ENCODE measurements at places on chromosomes 3 and 15.

- no peak for DNase-seq
These were observed 146.6 kb downstream of the TBL1XR1 start for GRCh38 chr3:177050501-177051237.

- no peak for DNase-seq
These were observed 424.3 kb upstream of the CBLB start for GRCh38 chr3:106293161-106293560.

GRCh38 chr15:52805351-52806283 lies 15.5 kb upstream of the ONECUT1 start:
- DNase-seq: no peak

- no peak for DNase-seq
These were observed 133.3 kb downstream of the TBC1D2B start for GRCh38 chr15:77944002-77944867.

GRCh38 chr3:52533623-52534280 lies at the start of gene NT5DC2:
Gene NT5DC2 (minus strand): TSS chr3:52533857. CDS start chr3:52533737, 120 bp downstream.
- peak; percentile 28 for DNase-seq

DNA sequence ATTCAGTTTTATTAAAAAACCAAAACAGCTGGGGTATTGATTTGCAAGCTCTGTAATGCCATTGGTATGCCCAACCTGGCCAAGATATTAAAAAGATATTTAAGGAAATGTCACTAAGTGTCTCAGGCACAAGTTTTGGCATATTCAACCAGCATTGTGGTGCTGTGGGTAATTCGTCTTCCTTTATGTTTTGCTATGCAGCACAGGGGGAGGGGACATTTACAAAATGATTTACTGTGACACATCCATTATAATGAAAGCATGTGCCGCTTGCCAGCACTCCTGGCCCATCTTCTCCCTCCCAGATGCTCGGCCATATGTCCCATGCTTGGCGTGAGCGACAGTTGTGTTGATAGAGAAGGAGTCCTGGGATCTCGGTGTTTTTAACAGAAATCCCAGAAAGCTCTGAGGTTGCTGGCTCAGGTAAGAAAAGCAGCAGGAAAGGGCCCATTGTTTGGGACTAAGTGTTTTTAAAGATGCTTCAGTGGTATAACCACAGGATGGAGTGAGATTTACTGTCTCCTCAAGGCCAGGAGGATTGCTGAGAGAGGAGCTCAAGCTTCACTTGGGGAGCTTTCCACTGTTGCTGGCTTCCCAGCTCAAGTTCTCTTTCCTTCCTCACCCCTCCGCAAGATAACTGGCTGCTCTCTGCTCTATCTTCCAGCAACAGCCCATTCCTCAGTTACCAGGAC lies 158.2 kb upstream of the TSC22D2 start:
- DNase-seq: no peak

DNA sequence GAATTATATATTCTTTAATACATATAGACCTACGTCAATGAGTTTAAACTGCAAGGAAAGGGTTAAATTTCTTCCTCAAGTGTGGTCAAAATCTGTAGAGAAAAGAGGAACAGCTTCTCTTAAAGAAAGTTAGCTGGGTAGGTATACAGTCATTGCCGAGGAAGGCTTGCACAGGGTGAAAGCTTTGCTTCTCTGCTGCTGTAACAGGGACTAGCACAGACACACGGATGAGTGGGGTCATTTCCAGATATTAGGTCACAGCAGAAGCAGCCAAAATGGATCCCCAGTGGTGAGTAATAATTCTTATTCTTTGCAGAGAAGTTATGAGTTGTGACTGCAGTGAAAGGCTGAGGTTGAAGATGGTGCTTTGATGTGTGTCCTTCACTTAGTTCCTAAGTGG lies at the start of gene CD86:
Gene CD86, plus strand, starts transcription at position 148 of the 400 bp plus-strand sequence. Its CDS starts 128 bp downstream, at position 276.
- no peak for DNase-seq

DNA sequence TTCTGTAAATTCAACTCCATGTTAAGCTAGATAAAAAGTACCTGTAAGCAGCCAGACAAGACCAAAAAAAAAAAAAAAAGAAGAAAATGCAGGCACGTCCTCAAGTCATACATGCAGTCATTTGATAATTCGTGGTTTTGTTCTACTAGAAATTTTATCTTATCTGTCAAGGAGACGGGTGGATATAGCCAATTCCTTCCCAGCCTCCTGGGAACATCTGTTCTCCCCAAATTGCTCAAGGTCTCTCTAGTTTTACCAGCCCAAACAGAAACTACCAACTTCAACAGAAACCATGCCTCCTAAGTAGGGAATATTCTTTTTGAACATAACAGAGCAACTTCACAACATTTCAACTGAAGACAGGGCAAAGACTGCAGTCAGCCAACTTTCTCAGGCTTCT lies 19.5 kb downstream of the RYK start:
- DNase-seq: no peak

DNA sequence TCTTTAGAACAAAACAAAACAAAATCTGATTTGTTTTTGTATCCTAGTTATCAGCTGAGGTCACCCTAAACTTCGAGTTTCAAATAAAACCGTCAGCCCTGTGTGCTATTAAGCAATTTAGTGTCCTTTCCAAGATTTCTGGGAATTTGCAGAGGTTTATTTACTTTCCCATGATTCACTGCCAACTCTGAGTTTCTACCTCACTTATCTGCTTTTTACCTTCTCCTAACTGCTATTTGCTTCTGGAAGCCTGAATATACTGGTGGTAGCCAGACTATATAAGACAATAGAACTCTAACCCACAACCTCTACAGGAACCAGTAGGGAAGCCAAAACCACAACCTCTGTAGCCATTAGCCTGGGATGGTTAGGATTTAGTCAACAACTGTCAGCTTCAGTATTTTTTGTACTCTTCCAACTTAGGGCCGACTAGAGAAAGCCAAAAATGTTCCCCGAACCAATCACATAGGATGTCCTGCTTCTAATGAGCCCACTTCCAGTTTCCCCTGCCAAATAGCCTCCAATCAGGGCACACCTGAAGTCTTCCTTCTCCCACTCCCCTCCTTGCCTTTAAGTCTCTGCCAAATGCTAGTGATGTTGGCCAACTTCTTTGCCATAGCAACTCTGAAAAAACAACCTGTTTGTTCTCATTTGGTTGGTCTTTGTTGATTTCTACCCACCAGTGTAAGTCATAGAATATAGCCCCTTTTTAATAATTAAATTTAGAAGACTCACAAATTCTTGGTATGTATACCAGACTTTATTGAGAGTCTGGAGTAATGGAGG lies 273.1 kb downstream of the ULK4 start:
- no peak for DNase-seq

GRCh38 chr3:54008099-54008498 lies 114.3 kb upstream of the CACNA2D3 start:
- DNase-seq: no peak

DNA sequence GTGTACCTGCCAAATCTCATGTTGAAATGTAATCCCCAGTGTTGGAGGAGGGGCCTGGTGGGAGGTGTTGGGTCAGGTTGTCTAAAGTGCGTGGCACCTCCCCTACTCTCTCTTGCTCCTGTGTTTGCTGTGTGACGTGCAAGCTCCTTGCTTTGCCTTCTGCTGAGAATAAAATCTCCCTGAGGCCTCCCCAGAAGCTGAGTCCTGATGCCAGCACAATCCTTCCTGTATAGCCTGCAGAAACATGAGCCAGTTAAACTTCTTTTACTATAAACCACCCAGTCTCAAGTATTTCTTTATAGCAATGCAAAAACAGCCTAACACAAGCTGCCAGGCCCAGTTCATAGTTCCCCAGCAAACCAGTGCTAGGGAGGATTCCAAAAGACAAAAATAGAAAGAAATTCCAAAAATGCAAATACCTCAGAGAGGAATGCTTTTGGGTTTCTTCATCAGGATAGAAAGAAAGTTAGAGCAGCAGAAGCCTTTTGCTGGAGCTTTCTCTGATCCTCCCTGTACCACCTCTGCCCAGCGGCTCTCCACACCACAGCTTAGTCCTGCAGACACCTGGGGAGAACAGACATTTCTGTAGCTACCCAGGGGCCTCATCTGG lies 25.9 kb upstream of the CDV3 start:
- no peak for DNase-seq

DNA sequence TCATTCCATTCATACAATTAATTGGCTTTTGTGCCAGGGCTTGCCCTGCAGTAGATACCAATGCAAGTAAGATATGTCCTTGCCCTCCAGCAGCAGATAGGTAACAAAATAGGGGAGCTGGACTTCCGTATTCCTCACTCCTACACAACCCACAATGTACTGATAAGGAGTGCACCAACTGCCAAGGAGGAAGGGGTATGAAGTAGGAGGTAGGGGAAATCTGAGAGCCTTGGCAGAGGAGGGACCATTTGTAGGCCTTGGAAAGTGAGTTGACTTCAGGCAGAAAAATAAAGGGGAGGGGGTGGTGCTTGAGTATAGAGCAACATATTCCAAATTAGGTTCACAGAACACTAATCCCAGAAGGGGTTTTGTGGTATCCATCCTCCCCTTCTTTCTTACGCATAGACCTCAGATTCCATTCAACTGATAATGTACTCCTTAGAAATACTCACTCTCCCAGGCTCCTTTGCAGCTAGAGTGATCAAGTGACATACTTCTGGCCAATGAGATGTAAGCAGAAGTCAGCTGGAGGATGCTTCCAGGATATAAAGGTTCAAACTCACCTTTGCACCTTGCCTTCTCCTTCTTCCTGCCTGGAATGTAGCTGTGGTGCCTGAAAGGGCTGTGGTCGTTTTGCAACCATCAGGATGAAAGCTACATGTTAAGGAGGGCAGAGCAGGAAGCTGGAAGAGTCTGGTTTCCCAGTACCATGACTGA lies 127.1 kb upstream of the SMAD3 start:
- DNase-seq: no peak

GRCh38 chr3:66889750-66890494 lies 108.2 kb upstream of the KBTBD8 start:
- no peak for DNase-seq

DNA sequence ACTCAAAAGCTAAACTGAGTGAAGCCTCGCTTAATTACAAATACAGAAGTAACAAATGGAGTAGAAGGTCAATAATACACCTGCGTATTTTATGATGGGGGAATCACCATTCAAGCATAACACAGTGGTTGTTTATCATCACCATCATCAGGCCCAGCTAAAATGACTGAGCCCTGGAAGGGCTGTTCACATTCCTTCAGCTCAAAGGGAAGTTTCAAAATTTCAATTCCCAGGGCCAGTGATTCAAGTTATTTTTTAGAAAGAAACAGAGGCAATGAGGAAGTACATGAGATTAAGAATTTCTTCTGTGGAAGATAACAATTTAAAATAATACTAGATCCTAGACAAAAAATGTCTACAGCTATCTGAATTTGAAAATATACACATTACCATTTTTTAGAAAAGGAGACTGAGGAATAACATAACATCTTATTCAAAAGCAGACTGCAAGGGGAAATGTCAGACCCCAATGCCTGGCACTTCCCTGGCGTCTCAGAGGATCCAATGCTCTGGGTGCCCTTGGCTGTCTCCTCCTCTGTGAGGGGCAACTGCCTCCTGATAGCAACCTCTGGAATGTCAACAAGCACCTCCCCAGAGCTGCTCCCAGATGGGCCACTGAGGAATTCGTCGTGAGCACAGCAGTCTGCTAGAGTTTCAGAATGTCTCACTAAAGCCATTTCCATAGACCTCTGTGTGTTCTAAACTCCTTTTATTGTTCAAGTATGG lies 22.8 kb downstream of the EHD4 start:
- no peak for DNase-seq

DNA sequence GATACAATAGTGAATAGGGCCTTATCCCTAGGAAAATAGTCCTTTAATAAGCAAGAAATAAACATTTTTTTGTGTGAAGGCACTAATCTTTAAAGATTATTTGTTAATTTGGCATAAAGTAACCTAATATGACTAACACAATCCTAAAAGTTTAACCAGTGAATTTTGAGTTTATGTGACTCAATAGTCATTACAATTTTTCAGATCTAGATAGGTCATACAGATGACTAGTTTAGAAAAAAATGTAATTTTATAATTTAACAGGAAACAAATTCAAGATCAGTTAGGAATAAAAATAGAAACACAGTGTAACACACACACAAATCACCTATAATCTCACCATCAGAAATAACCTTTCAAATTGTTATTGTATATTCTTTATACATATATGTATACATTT lies 620.7 kb upstream of the ALCAM start:
- no peak for DNase-seq

- DNase-seq: no peak
These were observed 368.6 kb upstream of the ROPN1 start for GRCh38 chr3:124360563-124360962.

DNA sequence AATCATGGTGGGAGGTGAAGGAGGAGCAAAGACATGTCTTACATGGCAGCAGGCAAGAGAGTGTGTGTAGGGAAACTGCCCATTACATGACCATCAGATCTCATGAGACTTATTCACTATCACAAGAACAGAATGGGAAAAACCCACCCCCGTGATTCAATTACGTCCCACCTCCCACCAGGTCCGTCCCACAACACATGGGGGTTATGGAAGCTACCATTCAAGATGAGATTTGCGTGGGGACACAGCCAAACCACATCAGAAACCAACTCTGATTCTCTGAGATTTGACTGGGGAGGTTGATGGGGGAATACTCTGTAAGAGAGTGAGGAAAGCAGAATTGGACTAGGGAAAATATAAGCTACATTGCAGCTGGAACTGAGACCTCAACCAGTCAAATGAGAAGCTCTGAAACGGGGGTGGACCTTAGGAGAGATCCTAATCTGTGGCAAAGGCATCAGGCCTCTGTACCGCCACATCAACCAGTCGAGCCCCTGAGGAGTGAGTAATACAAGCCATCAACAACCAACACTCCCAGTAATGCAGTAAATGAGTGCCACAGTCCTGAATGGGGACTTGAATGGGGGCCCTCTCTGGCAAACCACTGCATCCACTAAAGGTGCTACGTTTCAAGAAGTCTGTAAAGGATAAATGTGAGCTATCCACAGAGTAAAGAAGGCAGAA lies 207.9 kb upstream of the GADL1 start:
- no peak for DNase-seq

GRCh38 chr3:185313693-185314246 lies 49.2 kb upstream of the MAP3K13 start:
- DNase-seq: no peak

- DNase-seq: no peak
These were observed 7.7 kb downstream of the GALNT15 start for GRCh38 chr3:16182183-16182582.

DNA sequence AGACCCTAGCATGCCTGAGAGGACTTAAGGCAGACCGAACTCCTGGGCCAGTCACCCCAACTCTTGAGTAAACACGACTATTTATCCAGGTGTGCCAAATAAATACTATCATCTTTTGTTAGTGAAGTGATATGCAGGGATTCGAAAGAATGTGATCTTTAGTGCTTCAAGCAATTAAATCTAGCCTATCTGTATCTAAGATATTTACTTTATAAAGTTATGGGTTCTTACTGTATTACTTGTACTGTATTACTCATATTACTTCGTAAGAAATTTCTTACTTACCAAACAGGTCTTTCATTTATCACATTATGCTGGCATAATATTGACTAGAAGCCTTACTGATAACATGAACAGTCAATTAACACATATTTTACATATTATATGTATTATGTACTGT lies 211.6 kb upstream of the NECTIN3 start:
- DNase-seq: no peak

- DNase-seq: no peak
These were observed 223.1 kb upstream of the CNTN6 start for GRCh38 chr3:869734-870133.

GRCh38 chr3:17945799-17946399 lies 203.5 kb upstream of the TBC1D5 start:
- DNase-seq: no peak

Measured in stimulated activated CD8-positive, alpha-beta memory T cell treated with anti-CD3 and anti-CD28 coated beads, Interleukin-2, amount 100 ng/mL, for 1 hour (primary cell).